CD4-positive, alpha-beta T cell (primary cell): ENCODE measurements at places on chromosomes 5 and 9.

DNA sequence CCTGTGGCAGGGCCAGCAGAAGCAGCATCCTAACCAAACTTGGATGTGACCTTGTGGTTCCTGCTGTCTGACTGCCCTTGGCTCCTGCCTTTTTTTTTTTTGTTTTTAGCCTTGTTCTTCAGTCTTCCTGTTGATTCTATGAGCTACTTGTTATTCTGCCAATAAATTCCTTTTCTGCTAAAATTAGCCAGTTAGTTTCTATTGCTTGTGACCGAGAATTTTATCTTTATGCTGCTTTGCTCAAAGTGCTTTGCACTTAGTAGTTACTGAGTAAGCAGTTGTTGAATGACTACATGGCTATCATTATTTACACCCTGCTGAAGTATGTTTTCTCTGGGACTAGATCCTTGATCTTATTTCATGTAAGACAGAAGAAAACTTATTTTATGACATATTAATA is 20.8 kb upstream of the ATG10 start:
- DNase-seq: no peak

GRCh38 chr9:105449081-105449480 is 1.2 kb downstream of the FSD1L start:
- no peak for DNase-seq

DNA sequence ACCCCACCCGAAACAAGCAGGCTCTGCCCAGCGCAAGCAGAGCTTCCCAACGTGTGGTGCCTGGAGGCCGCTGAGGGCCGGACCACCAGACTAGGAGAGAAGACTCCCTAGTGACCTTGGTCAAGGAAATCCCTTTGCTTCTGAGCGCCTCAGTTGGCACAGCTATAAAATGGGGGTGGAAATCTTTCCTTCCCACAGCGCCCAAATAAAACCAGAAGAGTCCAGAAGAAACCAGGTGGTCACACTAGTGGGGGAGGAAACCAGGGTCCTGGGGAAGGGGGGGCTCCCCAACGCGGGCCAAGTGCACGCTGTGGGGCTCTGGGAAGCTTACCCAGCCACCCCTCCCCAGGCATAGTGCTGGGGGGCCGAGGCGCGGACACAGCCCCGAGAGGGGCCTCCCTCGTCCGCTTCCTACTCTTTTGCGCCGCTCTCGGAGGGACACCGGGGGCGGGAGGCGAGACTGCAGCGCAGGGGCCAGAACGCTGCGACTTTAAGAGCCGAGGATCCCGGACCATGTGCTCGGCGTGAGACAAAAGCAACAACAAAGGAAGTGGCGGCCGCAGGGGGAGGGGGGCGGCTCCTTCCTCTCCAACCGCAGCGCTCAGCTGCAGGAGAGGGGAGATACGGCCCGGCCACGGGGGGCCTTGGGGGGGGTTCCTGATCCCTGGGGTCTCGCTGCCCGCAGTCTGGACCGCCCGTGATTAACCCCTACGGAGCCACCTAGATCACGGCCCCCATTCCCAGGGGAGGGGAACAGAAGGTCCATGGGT is 885 bp downstream of the RNF44 start:
- DNase-seq: peak; percentile 81

DNA sequence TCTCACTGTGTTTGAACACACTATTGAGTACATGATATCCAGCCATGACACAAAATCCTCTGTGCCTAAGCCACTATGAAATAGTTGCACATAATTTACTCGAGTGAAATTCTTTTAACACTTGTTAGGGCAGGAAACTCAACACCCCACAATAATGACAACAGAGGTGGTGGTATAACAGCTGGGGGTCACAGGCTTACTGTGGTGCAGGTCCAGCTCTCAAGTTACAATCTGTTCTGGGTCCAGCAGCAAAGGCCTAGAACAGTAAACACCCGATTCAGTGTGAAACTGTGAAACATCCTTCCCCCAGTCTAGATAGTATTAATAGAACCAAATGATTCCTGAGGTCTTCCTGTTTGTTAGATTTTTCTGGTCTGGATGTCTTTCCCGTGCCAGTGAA is 102.9 kb upstream of the APC start:
- no peak for DNase-seq

DNA sequence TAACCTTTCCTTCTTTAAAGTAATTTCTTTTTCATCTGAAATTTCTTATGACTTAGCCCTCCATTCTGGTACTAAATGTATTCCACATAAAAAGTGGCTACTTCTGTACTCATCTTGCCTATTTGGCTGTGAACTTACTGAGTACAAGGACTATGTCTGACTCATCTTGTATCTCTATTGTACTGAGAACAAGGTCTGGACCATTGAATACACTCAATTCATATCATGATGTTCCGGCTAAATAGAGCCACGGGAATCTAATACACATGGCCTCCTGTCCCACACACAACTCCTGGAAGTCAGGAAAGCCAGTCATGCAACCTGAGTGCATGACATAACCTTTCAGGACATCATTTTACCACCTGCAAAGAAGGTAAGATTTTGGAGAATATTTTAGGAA is 203.9 kb downstream of the PLK2 start:
- DNase-seq: no peak

GRCh38 chr9:107216329-107216728 is 66.8 kb upstream of the RAD23B start:
- no peak for DNase-seq

DNA sequence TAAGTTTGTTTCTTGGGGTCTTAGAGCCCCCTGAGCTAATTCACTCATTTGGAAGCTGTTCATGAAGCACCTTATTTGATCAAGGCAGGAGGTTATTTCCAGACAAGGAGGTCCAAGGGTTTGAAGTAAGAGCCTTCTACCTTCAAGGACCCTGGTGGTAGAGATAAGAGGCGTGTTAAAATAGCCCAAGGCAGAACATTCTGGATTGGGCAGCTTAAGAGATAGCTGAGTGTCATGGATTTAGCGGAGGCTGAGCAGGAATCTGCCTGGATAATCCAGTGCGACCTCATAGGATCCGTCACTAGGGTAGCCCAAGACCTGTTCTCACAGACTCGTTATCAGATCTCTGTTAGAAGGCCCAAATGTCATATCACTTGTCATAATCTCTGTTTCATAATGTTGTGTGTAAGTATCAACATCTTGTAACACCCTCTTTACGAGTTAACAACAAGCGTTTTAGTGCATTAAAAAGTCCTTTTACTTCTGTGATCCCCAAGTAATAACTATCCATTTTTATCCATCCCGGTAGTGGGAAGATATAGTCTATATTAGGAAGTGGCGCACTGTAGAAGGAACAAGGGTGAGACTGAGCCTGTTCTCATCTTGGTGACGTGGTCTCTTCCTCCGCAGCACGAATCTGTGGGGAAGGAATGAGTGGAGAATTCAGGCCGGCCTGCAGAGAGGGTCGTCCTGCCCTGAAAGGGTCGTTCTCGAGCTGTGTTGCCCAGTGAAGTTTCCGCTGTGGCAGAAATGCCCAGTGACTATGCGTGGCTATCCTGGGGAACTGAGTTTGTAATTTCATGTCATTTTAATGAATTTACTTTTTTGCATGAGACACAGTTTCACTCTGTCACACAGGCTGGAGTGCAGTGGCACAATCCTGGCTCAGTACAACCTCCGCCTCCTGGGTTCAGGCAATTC is 28.8 kb downstream of the SLC25A25 start:
- DNase-seq: no peak

DNA sequence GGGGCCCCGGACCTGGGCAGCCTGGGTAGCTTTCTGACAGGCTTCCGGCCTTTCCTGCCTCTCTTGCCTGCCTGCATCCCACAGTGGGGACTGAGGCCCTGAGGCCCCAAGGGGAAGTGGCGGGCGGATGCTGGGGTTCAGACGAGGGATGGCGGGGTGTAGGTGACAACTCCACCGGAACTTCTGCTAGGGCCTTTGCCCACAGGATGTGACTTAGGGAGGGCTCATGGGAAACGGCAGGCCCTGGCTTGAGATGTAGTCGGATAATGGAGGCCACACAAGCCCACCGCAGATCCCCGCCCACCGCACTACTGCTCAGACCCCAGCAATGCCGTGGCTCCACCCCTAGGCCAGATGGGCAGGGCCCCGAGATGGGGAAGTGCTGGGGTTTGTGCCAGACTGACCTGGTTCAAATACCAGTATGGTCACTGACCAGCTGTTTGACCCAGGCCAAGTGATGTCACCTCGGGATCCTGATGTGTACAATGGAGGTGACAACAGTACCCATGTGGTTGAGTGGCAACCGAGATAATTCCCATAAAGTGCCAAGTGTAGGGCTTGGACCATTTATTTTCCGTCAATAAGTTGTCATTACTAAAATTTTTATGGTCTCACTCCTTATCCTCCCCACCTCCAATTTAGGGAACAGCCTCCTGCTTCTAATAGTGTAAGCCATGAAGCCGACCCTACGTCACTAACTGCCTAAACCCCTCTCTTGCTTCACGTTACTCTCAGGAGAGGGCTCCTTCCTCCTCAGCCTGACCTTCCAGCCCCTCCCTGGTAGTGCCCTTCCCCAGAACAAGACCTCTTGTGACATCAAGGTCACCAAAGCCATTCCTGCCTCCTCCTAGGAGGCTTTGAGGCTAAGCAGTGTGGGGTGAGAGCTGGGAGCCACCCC is 2.5 kb upstream of the CDK9 start:
- DNase-seq: peak; percentile 51

DNA sequence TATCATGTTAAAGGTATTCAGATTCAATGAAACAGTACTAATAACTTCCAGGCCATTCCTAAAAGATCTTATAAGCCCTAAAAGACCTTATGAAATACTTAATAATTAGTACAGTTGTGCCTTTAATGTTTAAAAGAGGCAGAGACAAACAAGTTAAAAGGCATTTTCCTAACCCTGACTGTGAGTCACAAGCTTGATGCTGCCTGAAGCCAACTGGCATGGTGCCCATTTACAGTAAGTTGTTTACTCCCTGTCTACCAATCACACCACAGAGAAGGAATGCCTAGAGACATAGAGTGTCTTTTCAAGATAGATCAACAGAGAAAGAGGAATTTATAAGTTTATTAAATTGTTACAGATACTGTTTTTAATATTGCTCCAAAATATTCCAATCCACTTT is 47.8 kb downstream of the NR3C1 start:
- peak; percentile 54 for DNase-seq

DNA sequence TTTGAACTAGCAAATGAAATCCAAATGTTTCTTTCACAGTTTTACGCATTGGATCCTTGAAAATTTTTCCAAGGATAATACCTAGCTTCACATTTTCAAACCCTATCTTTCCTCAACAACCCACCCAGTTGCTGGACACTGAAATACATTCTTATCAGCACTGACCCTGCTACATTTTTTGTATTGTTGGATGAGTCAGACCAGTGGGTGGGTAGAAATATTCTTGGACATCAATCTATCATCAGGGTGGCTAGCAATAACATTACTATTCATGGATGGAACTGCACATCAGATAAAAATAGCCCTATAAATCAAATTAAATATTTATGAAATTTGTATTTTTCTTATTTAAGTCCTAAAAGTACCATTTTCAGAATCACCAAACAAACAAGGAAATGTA is 407.4 kb upstream of the IZUMO3 start:
- no peak for DNase-seq

- no peak for DNase-seq
These were observed 28.6 kb downstream of the NKD2 start for GRCh38 chr5:1037123-1037670.

- no peak for DNase-seq
These were observed 112.5 kb downstream of the VAV2 start for GRCh38 chr9:133879615-133880014.

DNA sequence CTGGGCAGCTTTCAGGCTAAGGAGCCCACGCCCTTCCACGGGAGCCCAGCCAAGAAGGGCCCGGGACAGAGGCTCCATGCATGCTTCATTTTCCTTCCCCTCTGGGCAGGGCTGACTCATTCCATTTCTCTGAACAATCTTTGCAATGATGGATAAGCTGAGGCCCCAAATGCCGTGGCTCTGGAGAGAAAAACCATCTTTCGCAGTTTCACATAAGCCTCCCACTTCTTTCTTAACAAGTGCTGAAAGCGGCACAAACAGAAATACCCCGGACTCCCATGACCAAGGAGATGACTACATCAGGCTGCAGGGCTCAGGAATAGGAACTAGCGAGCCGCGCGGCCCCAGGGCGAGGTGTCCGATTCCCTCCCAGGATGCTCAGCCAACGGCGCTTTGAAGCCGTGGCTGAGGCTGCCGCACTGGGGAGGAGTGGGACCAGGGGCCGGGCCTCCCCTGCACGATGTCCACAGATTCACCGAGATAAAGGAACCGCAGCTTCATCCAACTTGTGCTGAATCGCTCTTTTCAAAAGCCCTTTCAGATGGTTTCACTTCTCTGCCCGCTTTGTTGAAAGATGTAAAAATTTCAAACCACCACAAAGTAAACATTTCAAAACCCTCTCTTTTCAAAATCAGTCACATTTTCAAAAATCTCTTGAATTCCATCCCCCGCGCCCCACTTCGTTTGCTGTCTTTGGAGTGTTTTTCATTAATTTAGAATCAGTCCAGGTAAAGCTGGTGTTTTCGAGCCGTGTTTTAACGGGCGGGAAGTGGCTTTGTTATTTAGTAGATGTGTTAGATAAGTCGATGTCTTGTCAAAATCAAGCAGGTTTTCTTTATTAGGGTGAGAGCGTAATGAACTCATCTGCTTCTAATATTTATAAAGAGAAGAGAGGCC is 96.5 kb upstream of the LMX1B start:
- no peak for DNase-seq

- no peak for DNase-seq
These were observed 94.6 kb downstream of the PHF2 start for GRCh38 chr9:93671020-93671338.

DNA sequence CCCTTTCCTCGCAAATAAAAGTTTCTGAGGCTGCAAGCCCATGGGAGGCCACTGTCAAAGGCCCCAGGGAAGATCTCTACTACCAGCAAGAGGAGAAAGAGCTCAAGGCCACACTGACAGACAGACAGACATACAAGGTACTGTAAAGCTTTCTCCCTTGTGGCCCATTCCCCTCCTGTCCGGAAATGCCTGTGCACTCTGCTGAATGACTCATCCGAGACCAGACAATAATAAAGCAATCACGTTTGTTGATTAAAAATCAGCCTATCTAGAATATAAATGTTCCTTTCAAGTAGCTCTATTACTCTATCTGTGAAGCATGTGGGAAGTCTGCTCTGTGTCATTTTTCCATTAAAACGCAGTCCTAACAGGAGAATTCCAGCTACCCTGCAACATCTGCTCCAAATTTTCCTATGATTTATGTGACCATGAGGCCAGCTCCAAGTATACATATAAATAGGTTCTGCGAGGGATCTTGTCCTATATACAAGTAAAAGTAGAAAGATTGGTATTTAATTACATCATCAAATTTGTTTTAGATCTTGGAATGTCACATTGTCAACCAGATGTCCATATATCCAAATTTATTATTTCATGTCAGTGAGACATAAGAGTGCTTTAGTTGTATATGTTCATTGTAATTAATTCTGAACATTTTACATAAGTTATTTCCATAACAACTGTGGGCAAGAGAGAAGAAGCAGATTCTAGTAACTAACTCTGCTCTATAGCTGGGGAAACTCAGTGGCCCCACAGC is 34.7 kb upstream of the TGFBI start:
- DNase-seq: no peak

- no peak for DNase-seq
These were observed 1129.2 kb downstream of the DTWD2 start for GRCh38 chr5:117859176-117859575.

DNA sequence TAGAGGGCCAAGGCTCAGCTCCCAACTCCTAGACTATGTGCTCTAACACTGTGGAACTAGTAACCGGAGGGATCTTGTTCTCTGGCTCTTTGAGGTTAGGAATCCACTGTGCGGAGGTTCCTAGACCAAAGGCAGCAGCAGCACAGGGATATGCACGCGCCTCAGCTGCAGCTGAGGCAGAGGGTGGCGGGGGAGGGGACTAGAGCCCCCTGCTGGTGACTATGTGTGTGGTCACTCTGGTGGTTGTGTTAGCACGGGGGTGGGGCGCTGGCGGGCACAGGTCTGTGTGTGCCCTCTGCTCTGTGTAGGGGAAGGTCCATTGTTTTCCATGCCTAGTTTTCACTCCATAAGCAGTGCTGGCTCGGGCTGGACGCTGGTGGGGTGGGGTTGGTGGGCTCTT is 458.0 kb upstream of the IZUMO3 start:
- DNase-seq: no peak
